Motor neuron (in vitro differentiated cells): ENCODE measurements at places on chromosomes 1 and 21. TPM values are rescaled to one million over a fixed set of nuclear protein-coding genes. Genes with fewer than 3 reads are reported as not detected.

Gene IGSF9
- 1.3 and 3.8 TPM in 2 replicates for total RNA-seq

Gene LCE6A
- total RNA-seq: not detected in 2 replicates

DNA sequence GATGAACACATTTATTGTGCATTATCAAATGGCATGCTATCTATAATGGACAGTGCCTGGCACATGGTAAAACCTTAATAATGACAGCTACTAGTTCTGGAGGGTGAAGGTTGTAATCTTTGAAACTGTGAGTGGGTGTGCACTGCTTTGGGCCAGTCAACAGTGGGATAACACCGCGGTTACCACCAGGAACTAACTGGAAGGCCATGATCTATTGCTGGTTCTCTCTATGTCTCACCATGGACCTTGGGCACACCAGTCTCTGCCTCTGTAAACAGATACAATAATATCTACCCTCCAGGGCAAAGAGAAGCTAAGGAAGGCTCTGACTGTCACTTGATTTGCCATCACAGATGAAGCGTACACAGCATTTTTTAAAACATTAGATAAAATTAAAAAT is 198.6 kb upstream of the ESRRG start:
- no peak for ATAC-seq

DNA sequence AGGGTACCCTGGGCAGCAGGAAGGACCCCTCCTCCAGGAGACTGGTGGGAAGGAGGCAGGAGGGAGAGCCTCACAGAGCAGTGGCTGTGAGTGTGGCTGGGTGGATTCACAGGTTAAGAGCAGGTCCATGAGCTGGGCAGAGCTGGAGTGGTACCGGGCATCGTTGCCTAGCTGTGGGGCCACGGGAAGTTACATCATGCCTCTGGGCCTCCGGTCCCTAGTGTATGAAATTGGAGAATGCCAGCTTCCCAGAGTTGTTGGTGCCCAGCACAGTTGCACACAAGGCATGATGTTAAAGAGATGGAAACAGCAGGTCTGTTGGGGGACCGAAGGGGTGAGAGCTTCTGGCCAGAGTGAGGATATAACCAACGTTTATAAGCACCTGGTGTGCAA is 18.5 kb downstream of the FOXO6 start:
- ATAC-seq: no peak

DNA sequence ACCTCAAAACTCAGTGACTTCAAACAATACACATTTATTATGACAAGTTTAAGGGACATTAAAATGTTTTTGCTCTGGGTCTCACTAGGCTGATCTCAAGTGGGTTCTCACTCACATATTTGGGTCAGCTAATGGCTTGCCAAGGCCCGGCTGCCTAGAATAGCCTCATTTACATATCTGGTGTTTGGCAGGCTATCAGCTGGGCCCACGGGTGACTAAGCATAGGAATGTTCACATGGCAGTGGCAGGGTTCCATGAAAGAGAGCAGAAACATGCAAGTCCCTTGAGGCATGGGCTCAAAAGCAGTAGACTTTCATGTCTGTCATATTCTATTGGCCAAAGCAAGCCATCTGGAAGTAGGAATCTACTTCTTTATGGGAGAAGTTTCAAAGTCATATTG is 492.6 kb downstream of the KCNT2 start:
- peak; percentile 91 for ATAC-seq

GRCh38 chr1:65512383-65512782 is 91.9 kb downstream of the LEPR start:
- no peak for ATAC-seq

GRCh38 chr1:115041654-115042053 is 12.0 kb downstream of the TSHB start:
- peak; percentile 68 for ATAC-seq

GRCh38 chr1:214438075-214438474 is 113.3 kb downstream of the PTPN14 start:
- ATAC-seq: no peak

Gene OR2G6
- total RNA-seq: 0.19 TPM in 1 of 2 replicates, not detected in the other

GRCh38 chr1:176854121-176854520 is 310.4 kb downstream of the ASTN1 start:
- ATAC-seq: no peak

DNA sequence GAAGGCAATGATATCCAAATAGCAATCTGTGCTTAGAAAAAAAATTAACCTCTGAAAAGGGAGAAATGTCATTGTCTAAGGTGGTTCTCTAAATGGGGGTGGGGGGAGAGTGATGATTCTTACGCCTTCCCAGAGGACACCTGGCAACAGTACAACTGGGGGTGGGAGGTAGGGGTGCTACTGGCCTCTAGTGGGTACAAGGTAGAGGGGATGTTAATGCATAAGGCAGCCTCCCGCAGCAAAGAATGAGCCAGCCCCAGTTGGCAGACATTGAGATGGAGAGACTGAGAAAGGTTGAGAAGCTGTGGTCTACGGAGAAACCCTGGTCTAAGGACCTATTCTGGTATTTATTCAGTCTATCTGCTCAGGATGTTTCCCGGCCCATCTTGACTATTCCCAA is 472.2 kb upstream of the RUNX1 start:
- no peak for ATAC-seq

Gene FNDC10
- total RNA-seq: 10.3 and 11.0 TPM in 2 replicates

- peak; percentile 94 for ATAC-seq
Measured at GRCh38 chr1:204323887-204324286, 35.8 kb downstream of the PLEKHA6 start.

GRCh38 chr1:24294716-24295371 is 24.3 kb upstream of the GRHL3 start:
- ATAC-seq: peak; percentile 66

Gene ANKRD35
- 0.21 and 0.37 TPM in 2 replicates for total RNA-seq

Gene S100A7
- not detected in 2 replicates for total RNA-seq

Gene RNF220
- total RNA-seq: 47.3 and 48.3 TPM in 2 replicates

GRCh38 chr21:38899277-38899947 is 93.7 kb downstream of the ETS2 start:
- ATAC-seq: no peak

Gene KRTAP11-1
- not detected in 2 replicates for total RNA-seq

- ATAC-seq: no peak
Measured at GRCh38 chr1:76501586-76502219, 365.6 kb upstream of the ST6GALNAC5 start.

GRCh38 chr1:21639594-21640041 is 29.5 kb downstream of the RAP1GAP start:
- ATAC-seq: peak; percentile 83

Gene HMGCL
- 58.0 and 62.8 TPM in 2 replicates for total RNA-seq

Gene BCAR3
- 19.3 and 20.3 TPM in 2 replicates for total RNA-seq

DNA sequence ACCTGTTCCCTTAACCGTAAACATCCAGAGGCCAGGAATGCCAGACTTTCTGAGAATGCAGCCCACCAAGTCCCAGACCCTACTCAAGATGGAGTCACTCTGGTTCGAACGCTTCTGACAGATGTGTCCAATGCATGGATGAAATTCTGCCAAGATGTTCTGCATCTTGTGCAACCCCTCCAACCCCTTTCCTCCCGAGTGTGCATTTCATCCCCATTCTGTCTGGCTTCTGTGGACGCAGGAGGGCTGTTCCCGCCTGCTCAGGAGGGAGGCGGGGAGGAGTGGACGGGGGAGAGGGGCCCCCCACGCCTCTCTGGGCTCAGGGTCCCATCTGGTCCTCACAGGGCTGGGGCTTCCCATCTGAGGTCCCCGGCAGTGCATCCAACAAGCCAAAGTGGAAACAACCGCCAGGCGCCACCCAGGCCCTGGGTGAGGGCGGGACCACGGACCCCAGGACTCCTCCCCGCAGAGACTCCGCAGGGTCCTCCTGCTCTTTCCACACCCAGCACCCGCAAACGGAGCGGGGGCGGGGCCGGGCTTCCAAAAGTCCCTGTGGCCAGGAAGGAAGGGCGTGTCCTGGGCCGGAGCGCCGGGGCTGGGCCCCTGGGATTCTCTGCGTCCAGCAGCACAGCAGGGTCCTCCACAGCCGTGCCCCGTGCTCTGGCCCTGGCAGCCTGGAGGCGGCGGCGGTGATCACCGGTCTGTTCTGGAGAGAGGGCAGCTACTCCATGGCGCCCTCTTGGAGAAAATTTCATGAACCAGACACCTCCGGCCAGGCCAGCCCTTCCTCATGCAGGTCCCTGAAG is 27.8 kb upstream of the SUMO3 start:
- peak; percentile 90 for ATAC-seq

DNA sequence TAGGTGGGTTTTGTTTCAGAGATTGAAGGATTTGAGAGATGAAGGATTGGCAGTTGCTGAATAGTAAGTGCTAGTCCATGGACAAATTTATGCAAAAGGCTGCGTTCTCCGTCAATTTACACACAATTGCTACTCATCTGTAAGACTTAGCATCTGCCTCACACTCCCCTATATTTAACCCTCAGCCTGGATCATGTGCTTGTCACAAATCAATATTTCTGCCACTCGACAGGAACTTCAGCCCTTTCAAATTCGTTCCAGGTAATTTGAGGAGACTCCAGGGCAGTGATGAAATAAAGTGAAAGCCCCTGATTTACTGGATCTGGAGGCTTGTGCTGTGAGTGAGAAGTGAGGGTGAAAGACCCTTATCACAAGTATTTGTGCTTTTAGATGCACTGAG is 105.6 kb upstream of the UBE2U start:
- ATAC-seq: peak; percentile 61

GRCh38 chr1:65069011-65069565 is 78.9 kb upstream of the AK4 start:
- ATAC-seq: no peak

Gene S100A7A
- 0.14 and 0.16 TPM in 2 replicates for total RNA-seq

- no peak for ATAC-seq
Measured at GRCh38 chr21:31538816-31539215, 120.7 kb upstream of the SOD1 start.

Gene MATN1
- total RNA-seq: 0.56 and 0.65 TPM in 2 replicates

GRCh38 chr1:158691907-158692306 is 5.4 kb upstream of the SPTA1 start:
- no peak for ATAC-seq

DNA sequence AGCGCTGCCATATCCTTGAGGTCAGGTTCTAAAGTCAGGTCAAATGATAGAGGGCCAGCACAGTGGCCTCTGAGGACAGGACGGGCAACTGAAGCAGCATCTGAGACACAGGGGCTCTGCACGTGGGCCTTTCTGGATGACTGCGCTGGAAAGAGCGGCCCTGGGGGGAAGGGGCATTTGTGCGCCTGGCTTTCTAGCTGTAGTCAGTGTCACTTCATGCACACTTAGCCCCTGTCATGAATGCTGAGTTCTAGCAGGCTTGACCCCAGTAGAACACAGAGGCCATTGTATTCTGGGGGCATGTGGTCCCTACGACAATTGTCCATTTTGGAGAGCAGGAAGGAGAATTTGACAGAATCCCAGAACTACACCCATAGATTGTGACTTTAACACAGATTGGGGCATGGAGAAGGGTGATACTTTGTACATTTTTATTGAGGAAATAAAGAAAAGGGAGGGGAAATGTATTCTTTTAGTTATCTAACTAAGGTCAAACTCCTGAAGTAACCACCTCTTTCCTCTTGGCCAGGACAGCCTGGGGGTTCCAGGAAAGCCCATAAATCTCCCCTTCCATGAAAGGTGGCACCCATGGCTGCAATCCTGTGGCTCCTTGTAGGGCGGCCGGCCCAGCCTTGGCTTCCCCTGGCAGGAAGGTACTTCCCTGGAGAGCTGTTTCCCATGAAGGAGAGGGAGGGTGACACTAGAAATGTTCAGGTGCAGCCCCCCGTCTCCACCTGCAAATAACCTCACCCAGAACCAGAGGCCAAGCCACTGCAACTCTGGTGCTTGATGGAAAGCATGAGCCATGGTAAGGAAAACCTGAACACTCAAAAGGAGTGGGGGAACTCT is 34.4 kb downstream of the NTPCR start:
- no peak for ATAC-seq

DNA sequence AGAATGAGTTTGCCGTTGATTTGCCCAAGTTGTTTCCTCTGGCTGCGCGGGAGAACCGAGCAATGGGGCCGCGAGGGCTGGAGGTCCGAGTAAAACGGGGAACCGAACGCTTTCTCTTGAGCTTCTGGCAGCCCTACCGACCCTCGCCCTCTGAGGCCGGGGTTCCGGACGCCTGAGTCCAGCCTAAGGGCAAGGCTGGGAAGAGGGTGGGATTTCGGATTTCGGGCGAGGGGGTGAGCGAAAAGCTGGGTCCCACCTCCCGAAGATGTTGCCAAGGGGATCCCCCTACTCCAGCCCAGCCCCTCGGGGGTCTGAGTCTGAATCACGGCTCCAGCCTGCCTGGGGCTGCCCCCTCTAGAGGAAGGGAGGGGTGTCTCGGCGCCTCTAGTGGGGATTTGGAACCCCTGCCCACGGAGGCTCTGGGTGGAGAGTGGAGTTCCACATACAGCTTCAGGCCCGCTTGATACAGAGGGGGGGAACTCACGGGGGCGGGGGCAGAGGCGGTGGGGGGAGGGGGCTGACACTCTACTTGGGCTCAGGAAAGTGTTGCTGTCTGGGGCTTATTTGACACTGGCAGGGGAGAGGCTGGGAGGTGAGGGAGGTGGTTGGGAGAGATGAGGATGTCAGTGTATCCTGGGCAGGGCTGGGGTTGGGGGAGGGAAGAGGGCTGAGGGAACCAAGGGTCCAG is 617 bp downstream of the KIRREL1 start:
- ATAC-seq: peak; percentile 60

DNA sequence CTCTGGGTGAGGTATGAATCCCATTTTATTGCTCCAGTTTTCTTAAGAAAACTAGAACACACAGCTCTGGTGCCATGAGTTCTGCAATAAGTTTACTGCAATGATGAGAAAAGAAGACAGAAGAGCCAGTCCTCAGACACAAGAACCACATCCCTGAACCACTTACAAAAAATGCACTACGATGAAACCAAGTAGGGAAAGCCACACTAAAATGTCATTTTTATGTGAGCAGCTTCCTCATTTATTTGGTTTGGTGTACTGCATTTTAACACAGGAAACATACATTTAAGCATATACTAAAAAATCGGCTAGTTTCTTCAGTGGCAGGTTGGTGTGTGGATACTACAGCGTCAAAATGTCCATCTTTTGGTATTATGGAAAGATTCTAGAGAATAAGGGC is 95.9 kb downstream of the PTPN14 start:
- no peak for ATAC-seq

DNA sequence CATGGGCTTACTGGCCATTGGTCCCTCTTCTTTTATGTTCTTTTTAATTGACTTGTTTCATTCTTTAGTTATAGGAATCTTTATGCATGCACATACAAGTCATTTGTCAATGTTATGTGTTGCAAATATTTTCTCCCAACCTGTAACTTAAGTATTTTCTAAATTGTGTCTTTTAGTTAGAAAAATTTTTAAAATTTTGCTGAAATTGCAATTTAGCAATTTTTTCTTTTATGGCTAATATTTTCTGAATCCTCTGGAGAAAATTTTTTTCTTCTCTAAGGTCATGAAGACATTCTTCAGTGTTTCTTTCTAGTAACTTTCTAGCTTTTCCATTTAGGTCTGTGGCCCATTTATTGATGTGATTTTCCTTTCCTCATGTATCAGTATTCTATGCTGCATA is 48.9 kb upstream of the TENT5C start:
- no peak for ATAC-seq

Gene HSD3B2
- 0.19 TPM in 1 of 2 replicates, not detected in the other for total RNA-seq

DNA sequence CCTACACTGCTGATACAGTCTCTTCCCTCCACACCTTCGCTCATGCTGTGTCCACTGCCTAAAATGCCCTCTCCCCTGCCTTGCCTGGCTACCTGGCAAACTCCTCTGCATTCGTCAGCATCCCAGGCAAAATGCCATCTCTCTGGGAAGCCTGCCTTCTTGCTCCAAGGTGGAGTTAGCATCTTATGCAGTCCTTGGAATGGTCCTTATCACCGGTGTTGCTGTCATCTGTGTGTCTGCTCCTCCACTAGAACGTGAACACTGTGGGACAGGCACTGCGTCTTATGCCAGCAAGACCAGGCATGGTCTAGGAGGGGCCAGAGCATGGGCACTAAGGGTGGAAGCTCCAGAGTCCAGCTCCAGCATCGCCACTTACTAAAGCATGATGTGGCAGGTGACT is 211.8 kb downstream of the MATN1 start:
- ATAC-seq: no peak

GRCh38 chr1:212098310-212098709 is 62.8 kb downstream of the DTL start:
- ATAC-seq: no peak

Gene GJB5
- 0.49 and 0.93 TPM in 2 replicates for total RNA-seq
